ENCODE measurements at places on chromosomes 5 and 9.

DNA sequence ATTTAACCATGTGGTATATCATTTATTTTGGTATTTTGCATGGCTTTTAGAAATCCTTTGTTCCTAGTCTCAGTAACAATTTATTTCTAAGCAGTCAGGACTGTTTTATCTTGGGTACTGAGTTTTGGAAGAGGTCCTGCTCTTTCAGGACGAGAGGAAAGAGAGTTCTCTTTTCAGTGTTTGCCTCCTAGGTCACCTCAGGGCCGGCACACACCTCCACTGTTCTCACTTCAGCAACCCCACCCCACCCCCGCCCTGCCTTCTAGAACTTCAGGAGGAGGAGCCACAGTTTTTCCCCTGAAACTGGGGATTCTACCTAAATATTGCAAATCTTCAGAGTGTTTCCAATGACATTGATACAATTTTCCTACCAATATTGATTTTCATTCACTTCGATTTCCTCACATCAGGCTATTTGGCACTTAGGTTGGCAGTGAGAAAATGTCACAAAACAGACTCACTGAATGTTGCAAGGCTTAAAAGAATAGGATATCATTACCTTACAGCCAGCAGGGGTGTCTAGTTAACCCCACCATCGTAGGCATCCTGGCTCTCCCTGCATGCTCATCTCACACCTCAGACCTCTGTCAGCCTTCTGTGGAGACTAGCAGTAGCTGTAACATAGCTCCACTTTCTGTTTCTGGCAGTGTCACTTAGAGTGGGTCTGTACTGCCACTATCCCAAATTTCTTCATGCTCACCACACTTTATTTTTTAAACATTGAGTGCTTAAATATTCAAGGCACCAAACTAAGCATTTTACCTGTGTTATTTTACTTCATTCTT, 5.4 kb downstream of the IGIP start:
- DNase-seq = no peak

- no peak for DNase-seq
Measured at GRCh38 chr9:72888943-72889342, 63.9 kb downstream of the ALDH1A1 start.

GRCh38 chr5:179422213-179422855, 77.1 kb upstream of the ADAMTS2 start:
- DNase-seq = no peak

- DNase-seq = no peak
Measured at GRCh38 chr5:14714706-14715105, 50.2 kb downstream of the OTULIN start.

- DNase-seq = peak; percentile 68
Measured at GRCh38 chr5:179801304-179802206, 5.1 kb downstream of the MGAT4B start.

DNA sequence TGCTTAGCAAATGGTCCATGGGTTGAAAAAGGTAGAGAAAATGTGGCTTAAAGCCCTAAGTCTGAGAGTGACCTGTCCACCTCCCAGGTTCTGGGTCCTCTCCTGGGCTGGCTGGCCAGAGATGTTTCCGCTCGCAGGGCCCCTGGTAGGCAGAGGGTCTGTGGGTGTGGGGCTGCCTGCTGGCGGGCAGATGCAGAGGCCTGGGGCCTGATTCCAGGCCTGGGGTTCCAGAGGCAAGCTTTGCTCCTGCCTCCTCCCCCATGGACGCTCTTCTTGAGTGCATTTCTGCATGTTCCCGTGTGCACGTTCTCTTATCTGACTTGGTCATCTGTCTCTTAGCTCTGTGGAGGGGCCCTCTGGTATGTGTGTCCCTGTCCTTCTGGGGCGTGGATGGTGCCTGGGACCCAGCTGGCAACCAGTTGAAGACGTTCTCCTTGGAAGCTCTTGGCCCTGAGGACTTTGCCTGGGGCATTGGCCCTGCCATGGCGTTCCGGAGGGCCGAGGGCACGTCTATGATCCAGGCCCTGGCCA, 3.8 kb downstream of the MIGA2 start:
- no peak for DNase-seq

DNA sequence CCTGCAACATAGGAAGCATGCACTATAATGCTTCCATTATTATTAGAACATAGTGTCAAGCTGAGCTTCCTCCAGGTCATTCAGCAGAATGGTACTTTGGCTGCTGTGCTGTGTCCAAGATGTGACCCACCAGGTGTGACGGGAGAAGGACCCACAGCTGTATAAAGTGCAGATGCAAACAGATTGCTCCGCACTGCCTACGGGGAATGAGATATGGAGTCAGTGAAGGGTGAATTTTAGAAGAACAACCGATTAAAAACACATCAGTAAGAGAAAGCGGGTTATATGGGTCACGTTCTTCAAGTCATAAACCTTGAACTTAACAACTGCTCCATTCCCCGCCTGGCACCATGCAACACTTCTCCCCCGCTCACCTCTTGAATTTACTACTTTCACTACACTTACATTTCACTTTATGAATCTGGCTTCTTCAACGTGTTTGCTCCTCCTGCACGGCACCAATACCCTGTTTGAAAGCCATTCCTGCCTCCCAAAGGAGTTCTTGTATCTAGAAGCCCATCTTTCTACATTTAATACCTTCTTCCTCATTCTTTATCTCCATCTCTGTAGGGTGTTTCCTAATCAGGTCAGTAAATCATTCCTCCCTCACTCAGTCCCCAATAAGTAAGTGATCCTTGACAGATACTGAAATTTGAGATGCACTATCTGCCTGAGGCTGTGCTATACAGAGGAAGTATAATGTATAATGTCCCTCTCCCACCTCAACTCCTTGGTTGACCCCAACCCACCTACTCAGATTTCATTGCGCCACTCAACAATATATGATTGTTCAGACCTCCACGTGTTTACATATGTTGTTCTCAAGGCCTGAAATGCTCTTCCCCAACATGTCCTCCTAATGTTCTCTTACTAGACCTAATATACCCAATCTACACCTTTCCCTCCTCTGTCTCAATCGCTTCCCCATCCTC, 25.9 kb downstream of the BRINP1 start:
- no peak for DNase-seq
